ENCODE measurements at places on chromosomes 7 and 10. TPM values are rescaled to one million over a fixed set of nuclear protein-coding genes. Genes with fewer than 3 reads are reported as not detected.

LOXL4 gene
- 6.6 TPM for polyA plus RNA-seq

KLLN gene
- 0.46 TPM for polyA plus RNA-seq

TDRD1 gene
- polyA plus RNA-seq: 0.04 TPM

ANXA8 gene
- polyA plus RNA-seq: 14.3 TPM

UCMA gene
- polyA plus RNA-seq: not detected

CHN2 gene
- 6.8 TPM for polyA plus RNA-seq

LRRC27 gene
- 6.5 TPM for polyA plus RNA-seq

GRCh38 chr7:133859231-133859630 lies 267.9 kb upstream of the LRGUK start:
- DNase-seq: no peak

- no peak for DNase-seq
Measured at GRCh38 chr10:121522831-121523230, 75.4 kb downstream of the FGFR2 start.

DNA sequence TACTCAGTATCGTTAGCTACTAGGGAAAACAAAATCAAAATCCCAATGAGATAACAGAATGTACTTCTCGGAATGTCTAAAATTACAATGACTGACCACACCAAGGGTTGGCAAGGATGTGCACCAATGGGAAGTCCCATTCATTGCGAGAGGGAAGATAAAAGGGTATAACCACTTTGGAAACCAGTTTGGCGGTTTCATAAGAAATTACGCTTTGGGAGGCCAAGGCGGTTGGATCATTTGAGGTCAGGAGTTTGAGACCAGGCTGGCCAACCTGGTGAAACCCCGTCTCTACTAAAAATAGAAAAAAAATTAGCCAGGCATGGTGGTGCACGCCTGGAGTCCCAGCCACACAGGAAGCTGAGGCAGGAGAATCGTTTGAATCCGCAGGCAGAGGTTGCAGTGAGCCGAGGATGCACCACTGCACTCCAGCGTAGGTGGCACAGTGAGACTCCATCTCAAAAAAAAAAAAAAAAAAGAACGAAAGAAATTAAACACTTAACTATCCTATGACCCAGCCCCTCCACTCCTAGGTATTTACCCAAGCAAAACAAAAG lies 7.6 kb downstream of the HACD1 start:
- no peak for DNase-seq

DNA sequence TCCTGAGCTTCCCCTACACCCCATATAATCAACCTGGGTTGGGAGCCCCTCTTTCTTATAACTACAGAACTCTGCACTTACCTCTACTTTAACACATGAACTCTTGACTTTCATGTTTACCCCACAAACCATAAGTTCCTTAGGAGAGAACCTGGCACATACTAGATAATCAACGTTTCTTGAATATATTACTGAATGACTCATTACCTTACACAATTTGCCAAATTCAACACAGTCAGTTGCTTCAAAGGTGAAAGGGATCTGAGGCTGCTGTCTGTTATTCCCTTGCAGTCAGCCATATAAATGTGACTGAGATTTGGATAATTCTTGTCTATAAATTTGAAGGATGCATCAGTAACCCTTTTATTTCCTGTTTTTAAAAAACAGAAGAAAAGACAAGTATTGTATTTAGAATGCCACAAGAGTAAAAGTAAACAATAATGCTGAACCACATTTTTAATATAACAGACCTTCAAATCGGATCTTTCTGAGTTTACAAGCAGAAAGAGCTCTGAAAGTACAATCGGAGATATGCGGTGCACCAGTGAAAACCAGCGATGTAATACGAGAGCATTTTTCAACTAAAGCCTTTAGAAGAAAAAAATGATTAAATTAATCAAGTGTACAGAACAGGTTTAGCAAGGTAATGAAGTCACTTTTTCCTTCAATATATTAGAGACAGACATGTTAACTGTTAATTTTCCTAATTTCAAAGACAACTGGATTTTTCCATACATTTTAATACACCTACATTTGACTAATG lies 29.5 kb upstream of the LRRC17 start:
- no peak for DNase-seq

- DNase-seq: no peak
Measured at GRCh38 chr10:59388671-59388976, 26.3 kb upstream of the FAM13C start.

GRCh38 chr7:149624006-149624405 lies 126.4 kb upstream of the ZNF746 start:
- DNase-seq: no peak

GRCh38 chr7:81226234-81226633 lies 307.4 kb upstream of the SEMA3C start:
- DNase-seq: no peak

GRCh38 chr7:45716380-45717203 lies 142.4 kb downstream of the ADCY1 start:
- no peak for DNase-seq

- DNase-seq: no peak
Measured at GRCh38 chr7:36723951-36724664, at the start of gene AOAH. Gene AOAH, minus strand, starts transcription at chr7:36724494. Its CDS starts 346 bp downstream, at chr7:36724148.

DNA sequence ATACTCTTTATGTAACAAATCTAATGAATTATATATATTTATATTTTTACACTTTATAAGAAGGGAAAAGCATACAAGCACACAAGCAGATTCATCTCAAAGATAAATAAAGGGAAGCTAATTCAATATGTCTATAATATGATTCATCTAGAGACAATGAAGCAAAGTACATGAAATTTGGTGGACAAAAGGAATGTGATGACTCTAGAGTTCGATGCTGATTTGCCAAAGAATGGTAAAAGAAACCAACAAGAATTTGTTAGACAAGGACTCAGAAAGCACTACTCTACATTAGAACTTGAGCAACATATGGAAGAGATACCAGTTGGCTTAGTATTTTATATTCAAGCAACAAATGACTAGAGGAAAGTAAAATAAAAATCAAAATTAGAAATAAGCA lies 536.5 kb upstream of the TEX47 start:
- no peak for DNase-seq

DNA sequence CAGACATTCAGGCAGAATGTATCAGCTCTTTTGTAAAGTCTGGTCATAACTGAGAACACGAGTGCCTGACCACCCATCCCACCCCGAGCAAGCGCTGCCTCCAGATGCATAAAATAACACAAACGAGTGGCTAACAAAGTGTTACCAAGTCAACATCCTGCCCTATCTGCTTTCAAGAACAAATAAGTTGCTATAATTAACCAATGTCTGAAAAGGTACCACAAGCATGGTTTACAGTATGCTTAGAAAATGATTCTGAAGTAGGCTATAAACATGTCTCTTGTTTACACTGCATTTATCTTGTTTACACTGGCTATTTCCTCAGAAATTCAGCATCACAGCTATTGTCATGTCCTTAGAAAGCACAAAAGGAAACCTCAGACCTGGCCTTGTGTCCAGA lies 49.5 kb downstream of the PIK3AP1 start:
- DNase-seq: no peak

- DNase-seq: no peak
Measured at GRCh38 chr7:129831424-129832058, 121.2 kb downstream of the UBE2H start.

DNA sequence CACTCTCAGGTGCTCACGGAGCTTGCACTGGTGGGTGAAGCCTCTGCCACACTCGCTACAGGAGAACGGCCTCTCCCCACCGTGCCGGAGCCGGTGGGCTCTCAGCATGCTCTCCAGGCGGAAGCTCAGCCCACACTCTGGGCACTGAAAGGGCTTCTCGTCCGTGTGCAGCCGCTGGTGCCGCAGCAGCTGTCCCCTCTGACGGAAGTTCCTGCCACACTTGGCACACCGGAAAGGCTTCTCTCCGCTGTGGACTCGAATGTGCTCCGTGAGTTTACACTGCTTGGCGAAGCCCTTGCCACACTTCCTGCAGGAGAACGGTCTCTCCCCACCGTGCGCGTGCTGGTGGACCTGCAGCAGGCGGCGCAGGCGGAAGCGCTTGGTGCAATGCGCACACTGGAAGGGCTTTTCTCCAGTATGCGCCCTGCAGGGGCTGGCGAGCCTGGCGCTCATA lies 19.3 kb downstream of the ZNF786 start:
- no peak for DNase-seq
